ENCODE measurements at places on chromosomes 3 and 15. TPM values are rescaled to one million over a fixed set of nuclear protein-coding genes. Genes with fewer than 3 reads are reported as not detected.

GRCh38 chr3:152159328-152159727, 109.4 kb upstream of the MBNL1 start:
- H3K27me3 ChIP-seq = no peaks in the 10 kb centered on the region
- no peak overlapping the region for H3K4me3 ChIP-seq
- no peaks in the 10 kb centered on the region for H3K36me3 ChIP-seq
- peak; percentile 80 for DNase-seq
- H3K4me1 ChIP-seq = peaks cover 33% of the 10 kb centered on the region

- H3K4me1 ChIP-seq = peaks cover 44% of the 10 kb centered on the region
- H3K27ac ChIP-seq = peak overlapping the region; percentile 19
- no peak for DNase-seq
- no peak overlapping the region for H3K4me3 ChIP-seq
- H3K27me3 ChIP-seq = no peaks in the 10 kb centered on the region
Measured at GRCh38 chr3:71072986-71073385, 510.5 kb downstream of the FOXP1 start.

- H3K4me3 ChIP-seq = no peak overlapping the region
- peaks cover 3% of the 10 kb centered on the region for H3K27me3 ChIP-seq
- H3K27ac ChIP-seq = no peak overlapping the region
- no peaks in the 10 kb centered on the region for H3K36me3 ChIP-seq
Measured at GRCh38 chr3:194777729-194778128, 92.0 kb downstream of the FAM43A start.

- no peaks in the 10 kb centered on the region for H3K4me1 ChIP-seq
- H3K4me3 ChIP-seq = no peak overlapping the region
- peaks cover 10% of the 10 kb centered on the region for H3K27me3 ChIP-seq
- H3K27ac ChIP-seq = no peak overlapping the region
- peak; percentile 19 for DNase-seq
- H3K36me3 ChIP-seq = no peaks in the 10 kb centered on the region
Measured at GRCh38 chr3:13123013-13123654, 49.9 kb upstream of the IQSEC1 start.

SAMMSON gene
- not detected for total RNA-seq

GRCh38 chr15:93146196-93146595, 57.2 kb upstream of the RGMA start:
- no peak overlapping the region for H3K4me3 ChIP-seq
- no peak for DNase-seq
- no peaks in the 10 kb centered on the region for H3K27me3 ChIP-seq
- no peaks in the 10 kb centered on the region for H3K4me1 ChIP-seq

HYKK gene
- 5.1 TPM for total RNA-seq

DNA sequence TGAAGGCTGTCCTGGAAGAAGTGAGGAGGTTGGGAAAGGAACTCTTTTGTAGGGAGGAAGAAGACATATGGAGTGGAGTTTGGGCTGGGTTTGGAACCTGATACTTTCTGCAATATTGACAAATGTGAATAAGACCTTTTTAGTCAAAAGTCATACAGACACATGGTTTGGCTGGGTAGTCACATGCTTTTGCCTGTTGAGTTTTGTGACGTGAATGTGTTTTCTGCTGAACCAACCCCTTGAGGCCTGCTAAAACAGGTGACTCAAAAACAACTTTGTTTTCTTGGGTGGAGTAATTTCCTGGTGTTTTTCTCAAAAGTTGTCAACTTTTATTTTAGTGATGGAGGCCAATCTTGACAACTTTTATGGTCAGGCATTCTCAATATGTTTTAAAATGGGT, 39.4 kb upstream of the CCR4 start:
- H3K36me3 ChIP-seq = no peaks in the 10 kb centered on the region
- H3K27ac ChIP-seq = no peak overlapping the region
- no peaks in the 10 kb centered on the region for H3K27me3 ChIP-seq
- H3K4me3 ChIP-seq = no peak overlapping the region
- DNase-seq = no peak

- peaks cover 20% of the 10 kb centered on the region for H3K4me1 ChIP-seq
- H3K27ac ChIP-seq = no peak overlapping the region
- H3K4me3 ChIP-seq = no peak overlapping the region
- DNase-seq = no peak
Measured at GRCh38 chr3:66409771-66410754, 90.8 kb downstream of the LRIG1 start.

All from osteoblast (primary cell).